ENCODE measurements at places on chromosomes 1 and 21.
A peak's percentile ranks its signal among the peaks of the same experiment; 100 is the strongest.

DNA sequence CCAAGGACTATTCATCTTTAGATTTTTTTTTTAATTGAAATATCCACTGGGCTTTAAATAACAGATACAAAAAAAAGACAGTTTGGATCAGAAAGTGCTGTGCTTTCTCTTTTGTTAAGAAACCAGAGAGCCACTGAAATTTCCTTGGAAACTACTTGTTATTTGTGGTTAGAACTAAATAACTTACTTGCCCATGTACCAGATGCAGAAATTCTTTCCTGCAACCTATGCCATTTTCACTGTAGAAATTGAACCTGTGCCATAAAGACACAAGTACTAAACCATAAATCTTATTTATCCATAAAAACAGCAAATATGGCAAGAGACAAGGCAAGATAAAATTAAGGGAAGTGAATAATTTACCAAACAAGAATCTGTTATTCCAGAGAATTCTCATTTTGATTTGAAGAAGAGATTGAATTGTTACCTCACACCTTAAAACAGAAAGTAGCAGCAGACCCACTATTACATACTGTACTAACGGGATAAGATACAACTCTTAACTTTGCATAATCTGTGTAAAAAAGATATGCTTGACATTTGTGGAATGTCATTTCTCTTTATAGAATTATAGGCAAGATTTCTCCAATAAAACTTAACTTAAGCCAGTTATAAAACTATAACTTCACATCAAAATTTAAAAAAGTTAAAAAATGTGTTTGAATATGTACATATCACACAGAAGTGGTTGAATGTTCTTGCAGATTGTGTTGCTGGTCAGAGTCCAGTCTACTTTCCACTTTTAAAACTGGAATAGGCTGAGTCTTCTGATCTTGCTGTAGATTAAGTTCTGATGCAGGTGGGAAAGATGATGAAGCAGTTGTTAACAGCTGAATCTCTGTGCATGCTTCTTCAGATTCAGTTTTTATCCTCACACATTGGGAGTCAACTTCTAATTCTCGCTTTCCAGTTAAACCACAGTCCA, 6.3 kb upstream of the PHTF1 start:
- DNase-seq = no peak

DNA sequence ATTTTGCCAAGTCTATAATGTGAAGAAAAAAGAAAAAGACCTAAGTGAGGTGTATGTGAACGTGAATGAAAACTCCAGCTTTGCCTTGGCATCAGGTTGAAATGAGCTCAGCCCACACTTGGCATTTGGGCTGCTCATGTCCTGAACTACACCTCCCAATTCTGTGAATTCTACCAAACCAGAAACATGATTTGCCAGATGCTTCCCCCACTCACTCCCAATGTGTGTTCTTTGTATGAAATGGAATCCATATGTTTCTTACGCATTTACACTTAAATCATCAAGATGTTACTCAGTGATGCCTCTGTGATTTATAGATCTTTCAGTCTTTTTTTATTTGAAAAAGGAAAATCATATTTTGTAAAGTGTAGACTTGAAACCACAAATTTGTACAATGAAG, 32.8 kb upstream of the RUNX1 start:
- no peak for DNase-seq

GRCh38 chr1:2044510-2045319, 5.5 kb upstream of the PRKCZ start:
- peak; percentile 73 for DNase-seq

DNA sequence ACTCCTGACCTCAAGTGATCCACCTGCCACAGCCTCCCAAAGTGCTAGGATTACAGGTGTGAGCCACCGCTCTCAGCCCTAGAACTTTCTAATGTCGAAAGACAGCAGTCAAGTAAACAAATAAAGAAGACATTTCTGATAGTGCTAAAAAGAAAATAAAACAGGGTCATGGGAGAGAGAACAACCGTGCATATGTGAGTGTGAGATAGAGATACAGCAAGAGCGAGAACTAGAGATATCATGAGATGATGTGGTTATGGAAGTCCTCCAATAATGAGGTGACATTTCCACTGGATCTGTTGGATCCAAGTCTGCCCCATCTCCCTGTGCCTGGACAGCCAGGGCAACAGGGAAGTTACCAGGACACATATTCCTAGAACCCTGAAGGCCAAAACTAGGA, 4.6 kb upstream of the TENT5B start:
- no peak for DNase-seq

GRCh38 chr1:79588719-79589118, 582.2 kb upstream of the ADGRL4 start:
- DNase-seq = no peak

GRCh38 chr1:101065575-101065974, 40.0 kb upstream of the DPH5 start:
- DNase-seq = peak; percentile 15

GRCh38 chr1:204716660-204717059, 31.1 kb upstream of the LRRN2 start:
- DNase-seq = no peak

- no peak for DNase-seq
These were observed 5.9 kb downstream of the MX1 start for GRCh38 chr21:41431788-41432548.

DNA sequence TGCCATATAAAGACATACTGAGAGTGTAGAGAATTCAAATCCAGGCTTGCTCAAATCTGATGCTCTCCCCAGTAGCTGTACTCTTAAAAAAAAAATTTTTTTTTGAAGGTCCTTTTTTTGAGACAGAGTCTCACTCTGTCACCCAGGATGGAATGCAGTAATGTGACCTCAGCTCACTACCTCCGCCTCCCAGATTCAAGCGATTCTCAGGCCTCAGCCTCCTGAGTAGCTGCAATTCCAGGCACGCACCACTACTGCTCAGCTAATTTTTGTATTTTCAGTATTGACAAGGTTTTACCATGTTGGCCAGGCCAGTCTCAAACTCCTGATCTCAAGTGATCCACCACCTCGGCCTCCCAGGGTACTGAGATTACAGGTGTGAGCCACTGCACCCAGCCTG, 28.7 kb downstream of the STYXL2 start:
- DNase-seq = no peak

- DNase-seq = peak; percentile 55
These were observed 3.0 kb downstream of the ATP2B4 start for GRCh38 chr1:203629507-203630082.

DNA sequence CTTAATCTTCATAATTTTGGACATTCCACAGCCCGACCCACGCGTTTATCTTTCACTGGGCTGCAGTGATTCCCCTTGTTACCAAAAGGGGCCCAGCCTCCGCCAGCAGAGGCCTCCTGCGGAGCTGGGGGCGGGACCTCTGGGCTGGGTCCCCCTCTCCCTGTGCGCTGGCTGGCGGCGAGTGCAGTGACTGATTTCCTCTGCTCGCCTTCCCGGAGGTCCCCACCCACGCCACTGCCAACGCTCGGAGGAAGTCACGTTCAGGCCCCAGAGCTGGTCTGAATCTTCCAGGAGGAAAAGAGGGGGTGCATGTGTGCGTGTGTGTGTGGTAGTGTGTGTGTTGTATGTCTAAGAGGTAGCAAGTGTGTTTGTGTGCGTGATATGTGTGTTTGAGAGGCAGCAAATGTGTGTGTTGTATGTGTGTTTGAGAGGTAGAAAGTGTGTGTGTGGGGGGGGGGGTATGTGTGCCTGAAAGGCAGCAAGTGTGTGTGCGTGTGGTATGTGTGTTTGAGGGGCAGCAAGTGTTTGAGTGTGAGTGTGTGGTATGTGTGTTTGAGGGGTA, 35.0 kb upstream of the JAK1 start:
- peak; percentile 68 for DNase-seq
